ENCODE measurements at places on chromosomes 11 and 22.

GRCh38 chr22:30822216-30823014 is 127.7 kb downstream of the OSBP2 start:
- DNase-seq: no peak

- no peak for DNase-seq
These were observed 60.8 kb upstream of the CTSC start for GRCh38 chr11:88398372-88398771.

- DNase-seq: no peak
These were observed 124.3 kb upstream of the TTC12 start for GRCh38 chr11:113189909-113190667.

DNA sequence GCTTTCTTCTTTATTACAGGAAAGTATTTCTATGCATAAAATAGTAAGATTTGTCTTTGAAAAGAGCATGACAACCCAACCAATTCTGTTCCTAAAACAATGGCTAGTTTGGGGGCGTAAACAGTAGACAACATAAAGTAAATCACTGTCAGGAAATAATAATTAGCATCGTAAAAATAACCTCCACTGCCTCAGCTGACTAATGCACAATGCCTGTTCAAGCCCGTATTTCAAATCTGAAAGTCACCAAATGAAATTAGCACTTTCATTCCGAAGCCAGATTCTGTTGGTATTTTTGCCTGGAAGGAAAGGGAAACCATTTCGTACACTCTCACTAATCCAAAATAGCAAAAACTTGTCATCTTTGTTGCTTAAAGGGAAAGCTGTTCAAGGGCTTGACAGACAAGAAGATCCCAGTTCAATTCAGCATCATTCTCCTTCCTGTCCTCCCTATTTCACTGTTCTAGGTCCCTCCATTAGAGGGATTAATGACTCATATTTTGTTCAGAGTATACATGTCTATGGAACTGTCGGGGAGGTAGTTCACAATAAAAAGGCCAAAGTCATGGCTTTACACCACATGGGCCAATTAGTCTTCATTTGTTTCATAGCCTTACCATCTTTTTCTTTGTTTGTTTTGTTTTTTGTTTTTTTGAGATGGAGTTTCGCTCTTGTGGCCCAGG is 154.7 kb downstream of the CADM1 start:
- no peak for DNase-seq

DNA sequence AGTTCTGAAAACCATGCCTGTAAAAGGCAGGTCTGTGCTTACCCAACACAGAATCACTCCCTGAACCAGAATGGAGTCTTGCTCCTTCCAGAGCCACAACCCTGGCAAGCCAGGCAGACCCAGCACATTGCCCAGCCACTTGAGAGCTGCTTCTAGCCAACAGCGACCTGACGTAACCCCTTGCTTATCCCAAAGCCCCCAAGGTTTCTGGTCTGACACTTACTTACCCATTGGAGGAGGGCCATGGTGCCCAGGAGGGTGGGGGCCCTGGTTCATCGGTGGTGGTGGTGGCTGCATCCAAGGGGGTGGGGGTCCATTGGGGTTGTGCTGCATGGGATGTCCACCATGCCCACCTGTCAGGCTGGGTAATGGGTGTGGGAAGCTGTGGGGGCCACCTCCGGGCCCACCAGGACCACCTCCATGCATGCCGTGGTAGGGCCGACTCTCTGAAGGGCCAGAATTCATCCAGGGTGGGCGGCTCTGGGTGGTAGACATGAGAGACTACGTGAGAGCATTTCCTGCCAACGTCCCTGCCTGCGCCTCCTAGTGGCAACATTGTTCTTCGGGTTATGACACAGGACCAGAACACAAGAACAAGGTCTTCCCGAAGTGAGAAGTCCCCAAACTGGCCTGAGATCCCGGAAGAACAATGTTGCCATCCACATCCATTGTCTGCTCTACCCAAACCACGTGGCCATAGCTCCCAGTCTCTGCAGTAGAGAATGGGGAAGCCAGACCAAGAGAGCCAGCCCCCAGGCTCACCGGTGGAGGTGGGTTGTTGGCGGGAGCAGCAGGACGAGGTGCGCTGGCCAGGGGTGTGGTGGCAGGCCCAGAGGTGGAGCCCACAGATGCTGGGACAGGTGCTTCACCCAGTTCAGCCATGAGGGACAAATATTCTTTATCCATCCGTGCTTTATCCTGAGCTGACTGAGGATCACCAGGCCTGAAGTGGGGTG is 7.8 kb upstream of the PYGM start:
- DNase-seq: no peak

- DNase-seq: no peak
These were observed 35.1 kb upstream of the LRRC10B start for GRCh38 chr11:61473370-61474012.

DNA sequence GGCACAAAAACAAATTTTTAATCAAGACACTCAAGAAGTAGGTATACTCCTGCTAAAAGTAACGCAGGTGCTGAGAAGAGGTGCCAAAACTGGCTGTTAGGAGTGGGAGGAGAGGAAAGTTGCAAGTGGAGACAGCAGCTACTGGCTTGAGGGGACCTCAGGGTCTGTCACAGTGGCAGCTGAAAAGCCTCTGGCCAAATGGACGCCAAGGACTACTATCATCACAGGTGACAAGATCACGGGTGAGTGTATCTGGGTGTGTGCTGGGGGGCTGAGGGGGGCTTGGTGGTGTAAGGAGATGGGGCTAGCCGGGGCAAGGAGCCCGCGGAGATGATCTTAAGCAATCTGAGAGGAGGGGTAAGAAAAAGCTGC is 687 bp downstream of the ZNF202 start:
- DNase-seq: no peak

Data from NCI-H1417 treated with DMSO at 0.1 percent for 48 hours (cell line).